Stimulated activated CD4-positive, alpha-beta T cell treated with anti-CD3 and anti-CD28 coated beads, Interleukin-12 subunit alpha, Interleukin-12 subunit beta, amount 100 ng/mL, for 24 hours (primary cell): ENCODE measurements at places on chromosomes 2 and 18.

DNA sequence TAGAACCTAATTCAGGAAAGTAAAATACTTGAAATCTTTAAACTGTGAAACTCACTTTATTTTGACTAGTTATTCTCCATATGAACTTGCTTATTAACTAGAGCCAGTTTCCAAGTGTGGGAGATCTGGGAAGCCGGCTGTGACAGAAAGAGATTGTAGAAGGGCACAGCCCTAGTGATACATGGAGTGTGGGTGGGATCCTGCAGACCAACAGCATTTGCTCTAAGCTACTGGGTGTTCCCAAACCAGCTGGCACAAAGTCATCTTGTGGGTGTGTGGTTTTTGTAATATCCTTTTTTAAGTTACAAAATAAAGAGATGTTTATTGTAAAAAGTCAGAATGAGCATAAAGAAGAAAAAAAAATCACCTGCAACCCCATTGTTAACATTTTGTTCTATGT lies 3.4 kb downstream of the DUSP19 start:
- no peak for DNase-seq

GRCh38 chr2:96800061-96801004 lies 15.7 kb upstream of the CNNM3 start:
- no peak for DNase-seq

DNA sequence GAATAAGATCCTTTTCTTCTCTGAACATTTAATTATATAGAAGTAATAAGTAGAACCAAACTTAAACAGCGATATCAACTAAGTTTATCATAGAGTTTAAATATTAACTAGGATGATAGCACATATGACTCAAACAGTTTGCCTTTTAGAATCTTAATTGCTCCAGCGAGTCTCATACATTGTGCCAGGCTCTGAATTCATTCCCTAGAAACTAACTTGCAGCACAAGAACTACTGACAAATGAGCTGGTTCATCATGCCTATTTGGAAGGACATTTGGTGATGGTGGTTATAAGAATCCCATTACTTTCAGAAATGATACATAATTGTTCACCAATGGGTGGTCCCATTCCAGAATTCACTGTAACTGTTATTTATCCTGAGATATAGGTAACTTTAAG lies 1026.6 kb upstream of the DDX18 start:
- no peak for DNase-seq

- DNase-seq = no peak
Measured at GRCh38 chr2:95348609-95349567, 51.7 kb downstream of the KCNIP3 start.

- no peak for DNase-seq
Measured at GRCh38 chr18:31828613-31829012, 67.9 kb upstream of the SLC25A52 start.

- no peak for DNase-seq
Measured at GRCh38 chr2:214545898-214546542, 135.2 kb downstream of the VWC2L start.

DNA sequence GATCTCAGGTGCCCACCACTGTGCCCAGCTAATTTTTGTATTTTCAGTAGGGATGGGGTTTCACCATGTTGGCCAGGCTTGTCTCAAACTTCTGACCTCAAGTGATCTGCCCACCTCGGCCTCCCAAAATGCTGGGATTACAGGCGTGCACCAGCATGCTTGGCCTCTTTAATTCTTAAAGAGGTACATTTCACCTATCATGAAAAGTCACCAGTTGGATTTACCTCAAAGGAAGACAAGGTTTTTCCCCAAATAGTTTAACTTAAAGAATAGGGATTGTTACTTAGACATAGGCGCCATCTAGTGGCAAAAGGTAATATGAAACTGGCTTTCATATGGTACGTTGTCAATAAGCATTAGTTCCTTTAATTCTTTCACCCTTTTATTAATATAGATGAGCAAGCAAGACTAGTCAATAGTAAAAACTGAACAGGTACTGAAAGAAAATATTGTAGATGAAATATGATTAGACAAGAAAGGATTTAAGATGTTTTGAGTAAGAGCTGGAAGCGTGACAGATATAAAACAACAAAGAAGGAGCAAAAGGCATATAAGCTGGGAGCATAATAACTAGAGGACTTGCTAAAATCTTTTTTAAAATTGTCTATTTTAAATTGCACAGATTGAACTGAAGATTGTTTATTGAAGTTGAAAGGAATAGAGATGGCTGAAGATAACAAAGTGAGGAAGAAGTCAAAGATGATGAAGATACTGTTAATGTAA lies 35.0 kb upstream of the PSMD14 start:
- DNase-seq = no peak

DNA sequence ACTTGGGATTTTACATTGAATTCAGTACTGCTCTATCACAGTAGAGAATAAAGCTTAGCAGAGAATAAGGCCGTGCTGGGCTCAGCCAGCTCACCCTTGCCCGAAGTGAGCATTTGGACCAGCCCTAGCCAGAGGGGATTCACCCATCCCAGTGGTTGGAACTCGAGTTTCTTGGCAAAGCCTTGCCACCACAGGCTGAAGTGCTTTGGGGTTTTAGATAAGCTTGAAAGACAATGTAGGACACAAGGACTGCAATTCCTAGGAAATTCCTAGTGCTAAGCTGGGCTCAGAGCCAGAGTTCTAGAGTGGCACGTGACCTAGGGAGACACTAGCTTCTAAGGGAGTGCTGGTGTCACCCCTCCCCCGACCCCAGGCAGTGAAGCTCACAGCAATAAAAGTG lies 28.0 kb downstream of the SERPINB11 start:
- no peak for DNase-seq

GRCh38 chr18:77099485-77100370 lies 32.9 kb downstream of the MBP start:
- DNase-seq = no peak

- no peak for DNase-seq
Measured at GRCh38 chr2:198004173-198004572, 199.8 kb downstream of the PLCL1 start.

- DNase-seq = no peak
Measured at GRCh38 chr18:59902131-59902992, 2.6 kb downstream of the PMAIP1 start.

DNA sequence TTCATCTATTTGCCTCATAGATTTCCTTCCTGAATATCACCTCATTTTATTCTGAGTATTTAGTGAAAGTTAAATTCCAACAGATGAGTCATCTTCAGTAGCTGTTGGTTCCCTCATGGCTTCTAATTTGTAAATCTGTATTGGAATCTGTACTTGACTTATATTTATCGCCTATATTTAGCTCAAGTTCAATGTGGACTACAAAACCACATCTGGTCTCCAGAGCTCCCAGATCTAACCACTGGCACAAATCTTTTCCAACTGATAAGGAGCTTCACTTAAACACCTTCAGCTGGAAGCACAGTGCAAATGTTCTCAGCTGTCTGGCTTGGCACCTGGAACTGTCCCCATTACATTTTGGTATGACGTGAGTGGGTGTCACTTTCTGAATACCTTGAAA lies 82.8 kb upstream of the DSEL start:
- DNase-seq = no peak

- no peak for DNase-seq
Measured at GRCh38 chr2:134023854-134024253, 230.0 kb upstream of the MGAT5 start.

DNA sequence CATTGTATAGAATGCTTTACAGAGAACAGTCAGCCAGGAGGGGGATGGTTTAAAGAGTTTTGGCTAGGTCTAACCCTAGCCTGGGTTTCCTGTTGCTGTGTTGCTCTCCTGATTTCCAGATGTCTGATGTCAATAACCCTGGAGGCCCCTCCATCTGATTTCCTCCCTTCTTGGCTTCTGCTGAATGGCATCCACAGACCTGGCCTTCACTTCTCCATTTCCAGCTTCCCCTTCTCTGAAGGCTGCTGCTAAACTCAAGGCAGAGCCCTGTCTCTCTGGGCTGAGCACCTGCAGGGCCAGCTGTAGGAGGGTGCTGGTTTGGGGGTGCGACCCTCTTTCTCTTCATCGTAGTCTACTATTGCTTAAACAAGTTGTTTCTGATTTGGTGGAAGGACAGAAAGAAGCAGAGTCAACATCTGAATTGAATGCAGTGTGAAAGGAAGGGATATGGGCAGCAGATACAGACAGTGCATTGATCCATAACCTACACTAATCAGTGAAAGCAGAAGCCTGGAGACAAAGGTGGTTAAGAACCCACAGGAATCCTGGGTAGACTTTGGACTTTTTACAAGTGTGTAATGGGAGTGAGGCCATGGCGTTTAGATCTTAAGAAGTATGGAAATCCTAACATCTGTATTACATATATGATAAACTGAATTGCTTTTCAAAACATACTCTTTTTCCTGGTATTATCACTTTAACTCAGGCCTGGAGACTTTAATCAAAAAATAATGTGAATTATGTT lies 153.6 kb downstream of the HRH4 start:
- DNase-seq = no peak

- no peak for DNase-seq
Measured at GRCh38 chr2:222257645-222258044, 41.2 kb downstream of the PAX3 start.

- no peak for DNase-seq
Measured at GRCh38 chr2:1891147-1891546, 146.8 kb upstream of the PXDN start.

- DNase-seq = no peak
Measured at GRCh38 chr2:45069684-45070083, 60.4 kb upstream of the SIX2 start.

DNA sequence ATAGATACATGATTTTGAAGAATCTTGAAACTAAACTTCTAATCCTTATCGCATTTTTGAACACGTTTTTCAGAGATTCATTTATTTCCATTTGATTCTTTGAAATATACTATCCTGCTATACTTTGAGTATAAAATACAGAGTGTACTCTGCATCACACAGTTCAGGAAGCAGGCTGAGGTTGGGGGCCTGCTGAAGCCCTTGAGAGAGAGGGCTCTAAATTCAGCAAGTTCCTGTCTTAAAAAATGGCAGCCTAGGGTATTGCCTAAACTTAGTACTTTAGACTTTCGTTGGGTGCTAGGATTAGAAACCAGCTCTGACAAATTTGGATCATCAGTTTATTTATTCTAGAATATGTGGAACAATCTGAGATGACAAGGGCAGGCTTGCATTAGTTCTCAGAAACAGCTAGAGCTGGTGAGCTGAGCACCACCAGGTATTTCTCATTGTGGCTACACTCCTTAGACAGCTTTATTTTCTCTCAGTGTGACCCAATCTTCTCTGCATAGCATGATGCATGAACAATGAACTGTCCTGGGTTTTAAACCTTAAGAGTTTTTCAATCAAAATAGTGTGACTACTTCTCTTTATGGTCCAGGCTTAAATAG lies 49.1 kb downstream of the TFPI start:
- no peak for DNase-seq

DNA sequence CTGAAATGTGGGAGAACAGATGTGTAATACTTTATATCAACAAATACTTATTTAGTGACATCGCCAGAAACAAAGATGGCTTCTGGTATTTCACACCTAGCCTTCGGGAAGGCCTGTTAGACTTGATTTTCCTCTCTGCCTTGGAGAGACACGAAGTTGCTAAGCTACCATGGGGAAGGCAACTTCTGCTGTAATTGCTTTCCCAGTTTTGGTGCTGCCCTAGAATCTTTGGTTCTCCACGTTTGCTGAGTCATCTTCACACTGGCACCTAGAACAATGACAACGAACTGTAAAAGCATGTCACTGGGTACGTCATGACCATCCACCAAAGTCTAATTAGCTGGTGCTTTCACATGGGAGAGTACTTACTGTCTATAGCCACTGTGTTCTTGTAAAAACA lies 58.7 kb upstream of the ACTR3 start:
- no peak for DNase-seq

GRCh38 chr2:226623587-226624368 lies 175.8 kb downstream of the IRS1 start:
- DNase-seq = no peak

- DNase-seq = no peak
Measured at GRCh38 chr18:78126536-78126935, 853.1 kb upstream of the SALL3 start.

DNA sequence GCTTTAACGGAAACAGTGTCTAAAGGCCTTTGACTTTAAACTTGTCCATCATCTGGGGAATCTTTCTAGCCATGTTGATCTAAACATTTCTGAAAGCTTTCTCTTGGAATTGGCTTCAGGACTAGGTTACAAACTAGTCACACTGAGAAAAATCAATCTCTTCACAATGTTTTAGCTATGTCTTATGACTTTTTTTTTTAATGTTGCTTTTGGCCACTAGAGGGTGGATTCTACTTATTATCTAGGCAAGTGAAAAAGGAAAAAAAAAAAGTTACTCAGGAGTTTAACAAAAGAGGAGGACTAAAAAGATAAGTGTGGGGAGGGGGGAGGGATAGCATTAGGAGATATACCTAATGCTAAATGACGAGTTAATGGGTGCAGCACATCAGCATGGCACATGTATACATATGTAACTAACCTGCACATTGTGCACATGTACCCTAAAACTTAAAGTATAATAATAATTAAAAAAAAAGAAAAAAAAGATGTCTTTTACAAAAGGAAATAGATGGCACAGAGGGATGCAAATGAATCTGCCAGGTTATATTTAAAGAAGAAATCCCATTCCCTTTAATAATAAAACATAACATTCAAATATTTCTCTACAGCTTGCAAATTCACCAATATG lies 160.4 kb upstream of the PID1 start:
- no peak for DNase-seq

DNA sequence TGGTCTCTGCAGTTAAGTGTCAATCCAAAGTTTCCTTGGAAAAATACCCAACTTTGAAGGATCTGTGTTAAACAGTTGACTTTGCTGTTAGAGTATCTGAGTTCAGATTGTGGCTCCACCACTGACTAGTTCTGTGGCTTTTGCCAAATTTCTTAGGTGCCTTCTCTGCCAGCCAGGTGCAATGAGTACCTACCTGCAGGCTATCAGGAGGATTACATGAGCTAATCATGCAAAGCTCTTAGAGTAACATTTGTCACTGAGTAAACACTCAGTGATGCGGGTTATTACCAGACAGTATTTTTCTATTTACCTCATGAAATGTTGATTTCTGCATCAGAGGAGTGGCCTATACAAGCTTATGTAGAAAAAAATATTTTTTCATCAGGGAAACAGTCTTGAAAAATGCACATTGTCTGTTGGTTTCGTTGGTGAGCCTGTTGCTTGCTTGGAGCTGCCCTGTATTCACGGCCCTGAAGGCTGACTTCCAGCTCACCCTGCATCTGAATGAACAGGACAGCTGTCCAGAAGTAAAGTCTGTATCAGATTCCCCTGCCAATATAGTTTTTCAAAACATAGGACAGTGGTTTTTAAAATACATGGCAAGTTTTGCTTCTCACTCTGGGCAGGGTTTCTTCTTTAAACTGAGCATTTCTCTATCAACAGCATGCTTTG lies 235.1 kb downstream of the CDCA7 start:
- no peak for DNase-seq
